ENCODE measurements at places on chromosomes 1 and 21.
A peak's percentile ranks its signal among the peaks of the same experiment; 100 is the strongest.

- peak; percentile 25 for DNase-seq
Observed at GRCh38 chr1:151574575-151575529, 34.7 kb downstream of the TUFT1 start.

DNA sequence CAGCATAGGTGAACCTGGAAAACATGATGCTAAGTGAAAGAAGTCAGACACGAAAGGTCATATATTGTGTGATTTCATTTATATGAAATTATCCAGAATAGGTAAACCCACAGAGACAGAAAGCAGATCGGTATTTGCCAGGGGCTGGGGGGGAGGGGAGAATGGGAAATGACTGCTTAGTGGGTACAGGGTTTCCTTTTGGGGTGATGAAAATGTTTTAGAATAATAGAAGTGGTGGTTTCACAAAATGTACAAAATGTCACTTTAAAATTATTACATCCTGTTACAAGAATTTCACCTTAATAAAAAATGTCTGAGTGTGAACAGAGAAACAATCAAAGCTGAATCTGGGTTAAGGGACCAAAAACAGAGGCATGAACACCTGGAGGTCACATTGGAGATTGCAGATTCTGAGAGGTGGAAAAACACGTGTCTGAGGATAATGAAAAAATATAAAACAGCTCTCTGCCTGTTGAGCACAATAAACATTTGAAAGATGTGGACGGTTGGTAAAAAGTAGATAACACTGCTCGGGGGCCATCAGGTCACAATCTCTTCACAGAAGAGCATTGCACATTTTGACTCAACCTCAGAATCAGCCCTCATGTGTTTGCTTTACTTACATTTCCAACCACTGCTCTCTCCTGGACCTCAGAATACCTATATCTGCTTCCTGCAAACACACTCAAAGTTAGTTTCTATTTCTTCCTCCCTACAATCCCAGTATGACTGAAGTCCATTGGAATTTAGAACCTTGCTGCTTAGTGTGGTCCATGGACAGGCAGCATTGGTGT is 3.2 kb downstream of the SLAMF6 start:
- DNase-seq, result peak; percentile 31

DNA sequence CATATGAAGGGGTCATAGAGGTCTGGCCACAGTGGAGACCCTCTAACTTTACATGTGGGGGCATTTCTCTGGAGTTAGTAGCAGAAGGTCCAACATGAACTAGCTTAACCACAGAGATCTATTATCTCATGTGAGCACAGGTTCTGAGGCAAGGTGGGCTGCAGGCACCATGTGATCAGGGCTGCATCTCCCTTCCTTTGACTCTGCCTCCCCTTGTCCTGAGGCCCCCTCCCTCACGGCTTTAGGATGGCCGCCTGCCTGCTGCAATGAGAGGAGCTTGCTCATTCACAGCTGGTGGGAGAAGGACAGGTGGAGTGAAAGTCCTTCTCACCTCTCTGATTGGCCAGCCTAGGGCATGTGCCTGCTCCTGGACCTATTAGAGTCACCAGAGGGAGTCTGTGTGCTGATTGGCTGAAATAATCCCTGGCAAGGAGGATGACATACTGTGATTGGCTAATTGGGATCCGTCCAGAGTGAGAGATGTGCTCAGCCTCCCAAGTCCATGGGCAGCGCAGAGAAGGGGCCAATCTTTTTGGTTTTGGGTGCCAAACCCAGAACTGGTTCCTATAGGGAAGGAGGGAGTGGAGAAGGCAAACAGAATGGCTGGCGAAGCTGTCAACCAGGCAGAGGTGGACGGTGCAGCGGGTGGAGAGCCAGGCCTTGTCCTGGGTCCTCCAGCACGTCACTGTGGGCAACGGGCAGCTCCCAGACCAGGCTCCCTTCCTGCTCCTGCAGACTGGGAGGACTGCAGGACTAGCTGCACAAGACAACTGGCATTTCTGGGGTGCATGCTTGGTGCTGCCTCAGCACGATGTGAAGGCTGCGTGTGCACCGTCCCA is 39.4 kb upstream of the C1orf174 start:
- no peak for DNase-seq

- no peak for DNase-seq
Observed at GRCh38 chr1:163241746-163242145, 39.0 kb upstream of the RGS5 start.

- DNase-seq, result no peak
Observed at GRCh38 chr21:32884062-32884461, 112.5 kb upstream of the PAXBP1 start.

GRCh38 chr1:12031039-12031980 is 12.0 kb downstream of the MIIP start:
- no peak for DNase-seq

DNA sequence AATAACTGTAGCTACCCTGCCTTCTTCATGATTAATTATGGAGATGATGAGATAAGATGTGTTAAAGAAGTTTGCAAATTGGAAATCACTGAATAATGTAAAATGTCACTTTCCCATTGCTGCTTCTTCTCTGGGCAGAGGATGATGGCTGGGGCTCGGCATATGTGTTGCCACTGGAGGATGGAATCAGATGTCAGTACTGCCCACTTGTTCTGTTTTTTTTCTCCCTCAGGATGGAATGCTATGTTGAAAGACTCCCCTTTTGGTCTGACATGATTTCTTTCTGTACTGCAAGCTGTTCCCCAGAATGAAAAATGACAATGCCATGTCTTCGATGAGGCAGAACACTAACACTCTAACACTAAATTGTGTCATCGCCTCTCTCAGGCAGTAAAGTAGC is 373.9 kb upstream of the SPAG17 start:
- no peak for DNase-seq

GRCh38 chr1:246221485-246222255 is 285.4 kb downstream of the SMYD3 start:
- DNase-seq, result no peak

DNA sequence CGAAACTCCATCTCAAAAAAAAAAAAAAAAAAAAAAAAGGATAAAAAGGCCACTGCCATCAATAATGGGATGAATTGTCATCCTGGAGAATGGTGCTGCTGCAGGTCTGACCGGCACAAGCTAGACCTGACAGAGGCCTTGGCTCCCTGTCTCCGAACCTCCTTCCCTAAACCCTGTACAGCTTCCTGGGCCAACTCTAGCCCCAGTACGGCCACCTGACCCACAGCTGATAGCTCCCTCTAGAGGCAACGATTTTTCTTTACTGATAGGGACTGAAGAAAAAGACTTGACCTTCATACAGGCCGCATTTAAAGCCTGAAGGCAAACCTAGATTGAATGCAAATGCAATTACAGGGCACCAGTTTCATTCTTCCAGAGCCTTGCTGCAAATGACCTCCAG is 30.7 kb downstream of the NOL9 start:
- DNase-seq, result no peak

DNA sequence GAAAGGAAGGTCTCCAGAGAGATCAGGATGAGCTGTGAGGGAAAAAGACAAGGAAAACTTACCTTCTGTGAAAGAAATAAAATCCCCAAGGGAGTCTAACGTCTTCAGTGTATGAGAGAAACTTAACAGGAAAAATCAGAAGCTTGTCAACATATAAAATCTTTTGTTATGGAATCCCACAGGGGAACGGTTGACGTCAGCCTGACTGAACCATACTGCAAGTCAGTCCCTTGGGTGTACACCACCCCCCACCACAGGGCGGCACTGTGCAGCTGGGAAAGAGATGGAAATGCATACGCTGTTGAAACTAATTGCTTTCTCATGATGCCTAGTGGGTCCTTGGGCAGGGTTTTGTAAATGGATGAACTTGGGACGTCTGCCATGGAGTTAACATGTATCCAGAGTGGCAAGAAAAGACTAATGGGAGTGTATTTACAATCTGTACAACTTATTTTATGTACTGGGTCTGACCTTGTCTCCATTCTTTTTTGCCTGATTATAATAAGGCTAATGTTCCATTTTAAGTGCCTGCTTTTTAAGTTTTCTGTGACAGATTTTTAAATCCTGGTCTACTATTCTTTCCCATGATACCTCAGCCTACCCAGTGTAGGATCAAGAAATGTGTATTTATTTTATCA is 22.7 kb downstream of the UTP25 start:
- no peak for DNase-seq

- no peak for DNase-seq
Observed at GRCh38 chr21:42661688-42662429, 8.4 kb downstream of the PDE9A start.

- no peak for DNase-seq
Observed at GRCh38 chr1:227422581-227422980, 104.3 kb upstream of the CDC42BPA start.

GRCh38 chr1:117094841-117095604 is 26.5 kb downstream of the TRIM45 start:
- DNase-seq, result no peak

- DNase-seq, result no peak
Observed at GRCh38 chr1:172993640-172994039, 57.1 kb downstream of the TNFSF18 start.

DNA sequence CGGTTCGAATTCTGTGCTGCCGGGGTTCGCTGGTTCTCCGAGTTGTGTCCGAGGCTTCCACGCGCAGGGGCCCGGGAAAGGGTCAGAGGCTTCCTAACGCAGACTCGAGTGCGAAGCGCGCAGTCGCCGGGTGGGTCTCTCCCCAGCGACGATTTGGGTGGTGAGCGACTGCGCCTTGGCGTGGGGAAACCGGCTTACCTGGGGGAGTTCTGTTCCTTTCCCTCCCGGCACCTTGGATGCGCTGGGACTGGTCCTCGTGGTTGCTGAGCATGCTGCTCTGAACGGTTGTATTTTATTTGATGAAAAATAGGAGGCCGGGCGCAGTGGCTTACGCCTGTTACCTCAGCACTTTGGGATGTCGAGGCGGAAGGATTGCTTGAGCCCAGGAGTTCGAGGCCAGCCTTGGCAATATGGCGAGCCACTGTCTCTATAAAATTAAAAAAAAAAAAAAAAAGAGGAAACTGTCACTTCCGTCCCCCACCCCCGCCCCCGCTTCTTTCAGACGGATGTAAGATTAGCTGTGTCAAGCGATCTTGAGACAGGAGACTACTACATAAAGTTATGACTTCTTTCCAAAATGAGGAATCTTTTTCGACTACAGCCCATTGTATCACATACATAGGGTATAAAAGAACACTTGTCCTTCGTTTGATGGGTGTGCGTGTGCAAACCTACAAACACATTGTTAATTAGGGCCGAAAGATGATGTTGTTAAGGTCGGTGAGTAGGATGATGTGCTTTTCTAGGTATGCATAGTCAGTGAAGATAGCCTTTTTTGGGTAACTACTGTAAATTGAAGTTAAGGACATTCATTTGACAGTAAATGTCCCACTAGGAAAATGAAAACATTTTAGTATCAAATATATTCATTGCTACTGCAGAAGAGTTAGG is at the start of gene CCDC18:
Gene CCDC18, plus strand, starts transcription at position 2 of the 891 bp plus-strand sequence. CDS start 2,638 bp downstream, outside the sequence.
- peak; percentile 31 for DNase-seq

DNA sequence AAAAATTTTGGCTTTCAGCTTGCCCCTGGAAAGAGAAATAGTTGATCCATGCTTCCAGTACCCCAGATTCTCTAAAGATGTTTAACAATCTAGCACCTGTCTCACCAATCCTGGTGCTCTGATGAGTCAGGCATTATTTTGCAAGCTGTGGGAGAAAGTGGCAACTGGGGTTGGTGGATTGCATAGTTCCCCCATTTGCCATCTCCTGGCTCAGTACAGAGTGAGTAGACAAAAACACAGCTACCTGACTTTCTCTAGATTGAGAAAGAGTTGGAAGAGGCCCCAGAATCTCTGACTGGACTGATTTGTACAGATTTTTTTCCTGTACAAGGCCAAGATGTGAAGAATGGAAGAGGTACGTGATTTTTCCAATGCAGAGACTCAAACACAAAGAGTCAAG is 75.1 kb upstream of the NEGR1 start:
- DNase-seq, result no peak

DNA sequence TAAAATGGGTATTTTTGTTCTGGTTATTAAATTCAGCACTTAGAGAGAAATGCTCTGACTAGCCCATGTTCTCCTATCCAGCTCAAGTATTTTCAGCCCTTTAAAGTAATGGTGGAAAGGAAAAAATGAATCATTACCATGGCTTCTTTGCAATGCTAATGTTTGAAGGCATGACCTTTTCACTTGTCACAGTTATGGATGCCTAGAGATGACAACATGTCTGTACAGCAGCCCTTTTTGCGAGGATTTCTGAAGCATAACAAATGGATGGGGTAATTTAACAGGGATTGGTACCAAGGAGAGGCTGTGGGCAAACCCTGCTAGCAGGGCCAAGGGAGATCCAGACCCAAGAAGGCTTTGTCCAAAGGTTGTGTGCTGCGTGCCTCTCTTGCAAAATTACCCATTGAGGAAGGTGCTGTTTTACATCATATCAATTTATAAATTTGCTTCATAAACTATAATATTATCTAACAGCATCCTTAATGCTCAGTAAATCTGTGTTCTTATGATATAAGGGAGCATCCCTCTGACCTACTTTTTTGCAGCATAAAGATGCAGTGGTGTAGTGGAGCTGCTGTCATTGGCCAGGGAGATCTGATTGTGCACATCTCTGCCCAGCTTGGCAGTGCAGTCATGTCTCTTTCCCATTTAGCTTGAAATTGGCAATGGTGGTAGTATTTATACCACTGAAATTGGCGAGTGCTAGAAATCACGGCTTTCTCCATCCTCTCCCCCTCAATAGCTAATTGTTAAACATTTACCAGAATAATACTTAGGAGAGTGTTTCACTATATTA is 327.1 kb downstream of the PCP4 start:
- DNase-seq, result no peak

- peak; percentile 57 for DNase-seq
Observed at GRCh38 chr1:87151500-87152421, 176.9 kb upstream of the LMO4 start.

- no peak for DNase-seq
Observed at GRCh38 chr1:165580931-165581871, 37.4 kb downstream of the LRRC52 start.

GRCh38 chr1:226135059-226135651 is 51.4 kb downstream of the ACBD3 start:
- no peak for DNase-seq

GRCh38 chr1:198638441-198638840 is 399 bp upstream of the PTPRC start:
- no peak for DNase-seq

- DNase-seq, result no peak
Observed at GRCh38 chr1:2552189-2552588, 4.0 kb upstream of the TNFRSF14 start.

GRCh38 chr21:26614251-26614650 is 41.2 kb upstream of the CYYR1 start:
- DNase-seq, result no peak

DNA sequence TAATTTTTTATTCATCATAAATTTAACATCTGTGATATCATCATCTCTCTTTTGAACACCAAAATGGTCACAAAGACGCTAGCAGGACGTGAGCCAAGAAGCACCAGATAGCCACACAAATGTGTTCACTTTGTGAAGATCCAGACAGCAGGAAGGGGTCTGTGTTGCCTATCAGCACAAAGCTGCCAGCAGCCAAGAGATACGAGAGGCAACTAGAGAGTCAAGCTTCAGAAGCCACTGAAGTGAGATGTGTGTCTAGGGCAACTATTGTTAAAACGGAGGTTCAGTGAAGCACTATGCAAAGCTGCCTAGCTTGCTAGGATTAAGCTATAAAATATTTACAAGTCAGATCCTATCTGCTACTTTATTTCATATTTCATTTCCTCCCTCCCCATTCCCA is 45.3 kb downstream of the NDC1 start:
- DNase-seq, result no peak

- no peak for DNase-seq
Observed at GRCh38 chr21:15686506-15686905, 43.3 kb upstream of the USP25 start.
